ENCODE measurements at places on chromosomes 3 and 15. TPM values are rescaled to one million over a fixed set of nuclear protein-coding genes. Genes with fewer than 3 reads are reported as not detected.

ZNF385D gene
- 9.4 TPM for total RNA-seq

RAD54L2 gene
- total RNA-seq = 18.3 TPM

COPB2 gene
- total RNA-seq = 130 TPM

ADPGK gene
- 39.1 TPM for total RNA-seq

PP2D1 gene
- not detected for total RNA-seq
